ENCODE measurements at places on chromosomes 11 and 22.

DNA sequence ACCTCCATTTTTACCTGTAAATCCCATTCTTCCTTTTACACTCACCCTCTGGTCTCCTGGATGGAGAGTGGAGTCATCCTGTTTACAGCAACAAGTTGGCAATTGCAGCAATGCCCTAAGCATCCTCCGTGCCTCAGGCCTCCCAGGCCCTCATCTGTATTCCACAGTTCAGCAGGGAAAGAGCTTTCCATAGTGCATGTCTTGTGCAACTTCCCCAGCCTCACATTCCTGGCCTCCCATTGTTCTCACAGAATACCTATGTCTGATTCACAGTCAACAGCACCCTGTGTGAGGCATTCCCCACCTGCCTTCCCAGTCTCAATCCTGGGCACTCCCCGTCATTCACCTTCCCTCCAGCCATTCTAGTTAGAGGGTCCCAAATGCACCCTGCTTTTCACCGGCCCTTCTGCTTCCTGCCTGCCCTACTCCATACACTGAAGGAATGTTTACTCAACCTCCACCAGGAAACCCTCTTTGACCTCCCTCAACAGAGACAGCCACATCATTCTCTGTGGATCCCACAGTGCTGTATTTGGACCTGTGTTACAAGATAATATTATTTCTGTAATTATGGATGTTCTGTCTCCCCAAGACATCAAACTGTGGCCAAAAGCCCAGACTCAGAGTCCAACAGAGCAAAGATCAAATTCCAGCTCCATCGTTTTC is 405.7 kb downstream of the BUD13 start:
- no peak for DNase-seq

DNA sequence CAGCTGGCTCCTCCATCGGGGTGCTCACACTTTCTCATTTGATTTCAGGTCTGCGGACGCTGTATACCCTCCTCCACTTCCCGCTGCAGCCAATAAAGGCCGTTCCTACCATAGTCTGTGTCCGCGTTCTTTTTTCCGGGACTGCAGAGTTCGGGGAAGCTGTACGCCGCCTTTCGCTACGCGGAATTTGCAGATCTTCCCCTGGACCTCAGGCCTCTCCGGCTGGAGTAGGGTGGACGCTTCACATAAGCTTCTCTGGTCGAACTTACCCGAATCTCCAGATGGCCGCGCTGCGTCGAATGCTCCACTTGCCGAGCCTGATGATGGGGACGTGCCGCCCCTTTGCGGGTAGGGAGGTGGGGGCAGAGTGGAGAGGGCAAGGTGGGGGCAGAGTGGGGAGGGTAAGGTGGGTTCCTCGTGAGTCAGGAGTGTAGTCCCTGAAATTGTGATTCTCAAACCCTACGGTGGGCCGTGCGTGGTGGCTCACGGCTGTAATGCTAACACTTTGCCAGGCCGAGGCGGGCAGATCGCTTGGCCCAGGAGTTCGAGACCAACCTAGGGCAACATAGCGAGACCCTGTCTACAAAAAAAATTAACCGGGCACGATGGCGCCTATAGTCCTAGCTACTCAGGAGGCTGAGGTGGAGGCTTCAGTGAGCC is 617 bp downstream of the CSKMT start:
- DNase-seq = no peak

- no peak for DNase-seq
Observed at GRCh38 chr11:12395333-12395732, 18.0 kb downstream of the PARVA start.

DNA sequence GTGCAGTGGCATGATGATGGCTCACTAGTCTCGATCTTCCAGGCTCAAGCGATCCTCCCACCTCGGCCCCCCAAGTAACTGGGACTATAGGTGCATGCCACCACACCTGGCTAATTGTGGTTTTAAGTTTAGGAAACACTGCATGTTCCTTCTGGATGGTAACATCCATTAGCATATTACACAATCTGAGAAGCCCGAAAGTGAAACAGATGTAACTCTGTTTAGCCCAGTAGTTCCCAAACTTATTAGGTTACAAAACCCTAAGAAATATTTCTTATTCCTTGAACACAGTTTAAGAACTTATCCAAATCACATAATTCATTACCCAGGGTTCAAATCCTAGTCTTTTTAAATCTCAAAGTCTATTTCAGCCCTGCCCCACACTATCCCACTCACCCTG is 28.3 kb downstream of the POLDIP3 start:
- no peak for DNase-seq

- DNase-seq = no peak
Observed at GRCh38 chr11:11211888-11212287, 141.2 kb downstream of the CSNK2A3 start.

DNA sequence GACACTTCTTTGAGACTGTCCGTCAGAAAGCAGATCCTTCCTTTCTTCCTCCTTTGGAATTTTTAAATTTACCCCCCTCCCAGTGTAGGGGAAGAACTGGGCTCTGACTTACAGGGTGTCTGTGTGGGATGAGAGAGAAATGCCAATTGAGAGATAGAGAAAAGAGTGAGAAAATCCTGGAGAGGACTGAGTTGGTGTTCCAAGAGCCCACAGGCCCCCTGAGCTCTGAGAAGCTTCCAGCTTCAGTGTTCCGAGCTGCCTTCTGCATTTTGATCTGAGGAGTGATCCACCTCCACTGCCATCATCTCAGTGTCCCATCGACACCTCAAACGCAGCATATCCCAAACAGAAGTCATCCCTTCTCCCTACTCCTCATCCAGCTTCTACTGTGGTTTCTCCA is 70.7 kb upstream of the GRK3 start:
- no peak for DNase-seq

All from HAP-1 (cell line).